ENCODE measurements at places on chromosomes 11 and 22.

GRCh38 chr11:97964332-97965004, 1056.3 kb upstream of the CNTN5 start:
- no peak for DNase-seq

DNA sequence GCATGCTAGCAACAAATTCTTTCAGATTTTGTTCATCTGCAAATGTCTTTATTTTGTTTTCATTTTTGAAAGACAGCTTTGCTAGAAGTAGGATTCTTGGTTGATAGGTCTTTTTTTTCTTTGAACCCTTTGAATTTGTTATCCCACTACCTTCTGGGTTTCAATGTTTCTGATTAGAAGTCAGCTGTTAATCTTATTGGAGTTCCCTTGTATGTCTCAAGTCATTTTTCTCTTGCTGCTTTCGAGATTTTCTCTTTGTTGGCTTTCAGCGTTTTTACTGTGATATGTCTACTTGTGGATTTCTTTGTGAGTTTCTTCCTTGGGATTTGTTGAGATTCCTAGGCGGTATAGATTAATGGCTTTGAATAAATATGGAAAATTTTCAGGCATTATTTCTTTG, 27.2 kb upstream of the MS4A8 start:
- DNase-seq: no peak

- DNase-seq: no peak
Observed at GRCh38 chr11:34926831-34927132, 10.4 kb downstream of the PDHX start.

GRCh38 chr11:68840661-68841653, 759 bp downstream of the CPT1A start:
- no peak for DNase-seq

- no peak for DNase-seq
Observed at GRCh38 chr11:291281-292210, 2.6 kb downstream of the PGGHG start.

GRCh38 chr22:23457380-23457985, 122.6 kb downstream of the IGLL1 start:
- DNase-seq: no peak

- DNase-seq: no peak
Observed at GRCh38 chr11:21948876-21949275, 244.0 kb upstream of the ANO5 start.

DNA sequence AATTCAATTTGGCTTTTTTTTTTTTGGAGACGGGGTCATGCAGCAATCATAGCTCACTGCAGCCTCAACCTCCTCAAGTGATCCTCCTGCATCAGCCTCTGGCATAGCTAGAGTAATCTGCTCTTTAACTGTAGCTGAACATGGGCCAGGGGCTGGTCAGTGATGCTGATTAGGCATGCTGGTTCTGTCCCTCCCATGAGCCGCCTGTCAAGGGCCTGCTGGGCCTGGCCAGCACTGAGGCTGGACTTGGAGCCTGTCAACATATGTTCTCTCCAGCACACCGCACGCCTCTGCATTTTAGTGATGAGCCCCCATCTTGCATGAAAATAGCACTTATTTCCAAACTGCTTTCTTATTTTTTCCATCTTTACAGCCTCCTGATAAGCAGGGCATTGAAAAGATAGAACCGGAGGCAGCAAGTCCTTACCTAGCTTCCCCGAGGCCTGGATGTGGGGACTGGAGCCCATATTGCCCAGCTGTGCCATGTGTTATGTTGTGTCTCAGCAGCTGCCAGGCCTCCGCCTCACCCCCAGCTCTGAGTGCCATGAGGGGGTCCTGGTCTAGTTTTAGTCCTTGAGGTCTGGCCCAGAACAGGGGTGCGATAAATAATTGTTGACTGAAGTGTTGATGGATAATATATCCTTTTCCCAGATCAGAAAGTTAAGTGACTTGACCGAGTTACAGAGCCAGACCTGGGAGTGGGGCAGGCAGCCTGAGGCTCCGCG, 80.0 kb downstream of the CTTN start:
- DNase-seq: no peak

DNA sequence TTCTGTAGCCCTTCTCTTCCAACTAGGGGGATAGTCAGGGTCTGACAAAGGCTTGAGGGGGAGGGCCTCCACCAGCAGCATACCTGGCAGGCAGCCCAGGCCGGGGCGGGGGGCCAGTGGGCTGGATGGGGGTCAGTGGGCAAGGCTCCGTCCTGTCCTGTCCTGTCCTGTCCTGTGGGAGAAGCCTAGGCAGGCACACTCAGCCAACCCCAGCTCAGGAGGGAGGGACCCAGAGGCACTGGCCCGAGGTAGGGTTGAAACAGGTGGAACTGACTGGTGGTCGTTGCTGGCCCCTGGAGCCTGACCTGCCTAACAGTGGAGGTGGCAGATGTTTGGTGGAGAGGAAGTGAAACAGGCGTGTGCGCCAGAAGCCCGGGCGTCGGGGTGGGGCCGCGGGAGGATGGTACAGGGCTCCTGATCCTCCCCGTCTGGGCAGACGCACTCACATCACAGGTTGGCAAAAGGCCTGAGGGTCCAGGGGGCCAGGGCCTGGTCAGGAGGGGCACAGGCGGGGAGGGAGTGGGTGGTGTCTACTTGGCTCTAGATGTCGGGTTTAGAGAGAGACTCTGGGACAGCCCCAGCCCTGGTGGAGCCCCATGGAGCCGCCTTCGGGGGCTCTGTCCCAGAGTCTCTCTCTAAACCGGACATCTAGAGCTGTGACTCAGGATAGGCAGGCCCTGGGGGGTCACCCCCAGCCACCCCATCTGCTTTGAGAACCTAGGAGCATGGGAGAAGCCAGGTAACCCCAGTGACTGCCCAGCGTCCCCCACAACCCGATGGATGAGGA, 32.5 kb upstream of the GRAMD4 start:
- no peak for DNase-seq

- no peak for DNase-seq
Observed at GRCh38 chr11:39205236-39205995, 2254.0 kb downstream of the LRRC4C start.

Measured in NCI-H2171 (cell line).